ENCODE measurements at places on chromosomes 1 and 21. TPM values are rescaled to one million over a fixed set of nuclear protein-coding genes. Genes with fewer than 3 reads are reported as not detected.

KCNE1 gene
- total RNA-seq = 0.18 TPM

VAV3 gene
- 0.38 TPM for total RNA-seq

KIF21B gene
- 1.0 TPM for total RNA-seq

DCST1 gene
- total RNA-seq = not detected

TIE1 gene
- total RNA-seq = 694 TPM

FMO1 gene
- not detected for total RNA-seq

BACE2 gene
- 137 TPM for total RNA-seq

NPHS2 gene
- total RNA-seq = not detected

IFT25 gene
- total RNA-seq = 15.3 TPM

LAD1 gene
- total RNA-seq = not detected

Data from endothelial cell of coronary artery (primary cell).